ENCODE measurements at places on chromosomes 7 and 10. TPM values are rescaled to one million over a fixed set of nuclear protein-coding genes. Genes with fewer than 3 reads are reported as not detected.

DNA sequence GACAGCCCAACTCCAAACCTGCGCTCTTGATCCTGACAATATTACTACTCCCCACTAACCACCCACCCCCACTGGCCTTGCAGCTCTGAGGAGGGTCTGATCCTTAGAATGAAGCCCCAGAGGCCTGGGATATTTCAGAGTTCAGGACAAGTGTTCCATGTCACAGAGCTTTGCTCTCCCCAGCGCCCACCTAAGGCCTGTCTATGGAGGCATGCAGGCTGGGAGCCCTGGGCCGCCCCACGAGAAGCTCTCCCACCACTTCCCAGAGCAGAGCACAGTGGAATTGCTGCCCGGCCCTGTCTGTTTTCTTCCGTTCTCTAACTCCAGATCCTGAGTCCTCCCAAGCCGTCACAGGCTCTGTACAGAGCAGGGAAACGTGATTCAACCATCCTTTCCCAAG lies 74.6 kb downstream of the COL13A1 start:
- DNase-seq = no peak

NEURL1 gene
- 0.24 TPM for total RNA-seq

DNA sequence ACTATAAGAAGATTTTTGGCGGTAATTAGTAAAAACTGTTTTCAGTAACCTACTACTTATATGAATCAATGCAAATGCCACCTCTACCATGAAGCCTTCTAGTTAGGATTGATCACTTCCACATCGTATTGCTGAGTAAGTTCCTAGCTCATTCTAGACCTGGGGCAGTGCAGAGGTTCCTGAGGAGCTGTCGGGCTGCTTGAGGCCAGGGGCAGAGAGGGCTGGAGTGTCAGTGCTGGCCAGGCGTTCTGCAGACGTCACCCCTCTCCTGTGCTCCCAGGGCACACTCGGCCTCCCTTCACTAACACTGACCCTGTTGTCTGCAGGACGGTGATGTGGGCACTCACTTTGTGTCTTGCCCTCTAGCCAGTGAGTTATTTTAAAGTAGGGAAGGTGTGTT lies 275.7 kb downstream of the CELF2 start:
- DNase-seq = no peak

DNA sequence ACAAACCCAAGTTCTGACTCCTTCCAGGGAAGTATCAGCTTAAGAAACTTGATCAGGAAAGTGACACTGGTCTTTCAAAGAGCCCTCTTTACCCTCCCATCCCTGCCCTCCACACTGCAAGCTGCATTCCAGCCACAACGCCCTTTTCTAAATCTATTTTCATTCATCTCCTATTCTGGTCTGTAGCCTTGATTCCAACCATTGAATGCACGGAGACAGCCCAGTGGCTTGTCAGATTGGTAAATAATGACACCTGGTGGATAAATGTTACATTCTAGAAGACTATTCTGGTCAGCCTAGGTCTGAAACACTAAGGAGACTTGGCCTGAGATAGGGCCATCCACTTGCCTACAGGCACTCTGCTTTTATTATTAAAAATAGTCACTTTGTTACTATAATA lies 20.9 kb downstream of the MORN4 start:
- DNase-seq = peak; percentile 65

GRCh38 chr7:31955021-31955420 lies 115.2 kb downstream of the PDE1C start:
- DNase-seq = no peak

DNA sequence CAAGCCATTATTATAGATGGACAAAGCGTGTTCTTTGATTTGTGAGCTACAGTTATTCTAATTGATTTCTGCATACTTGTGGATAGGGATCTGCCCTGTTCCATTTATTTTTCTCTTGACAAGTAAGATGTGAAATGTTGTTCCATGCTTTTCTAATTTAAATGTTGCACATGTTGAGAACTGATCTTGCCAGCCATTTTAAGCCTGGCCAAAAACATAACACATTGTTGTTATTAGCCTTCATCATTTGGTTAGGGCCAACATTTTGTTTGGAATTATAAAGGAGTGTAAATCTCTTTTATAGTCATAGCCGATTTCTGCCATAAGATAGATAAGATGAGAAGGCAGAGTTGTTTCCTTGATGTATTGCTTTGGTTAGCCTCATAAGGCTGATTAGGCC lies 117.0 kb downstream of the WNT2 start:
- no peak for DNase-seq

DNA sequence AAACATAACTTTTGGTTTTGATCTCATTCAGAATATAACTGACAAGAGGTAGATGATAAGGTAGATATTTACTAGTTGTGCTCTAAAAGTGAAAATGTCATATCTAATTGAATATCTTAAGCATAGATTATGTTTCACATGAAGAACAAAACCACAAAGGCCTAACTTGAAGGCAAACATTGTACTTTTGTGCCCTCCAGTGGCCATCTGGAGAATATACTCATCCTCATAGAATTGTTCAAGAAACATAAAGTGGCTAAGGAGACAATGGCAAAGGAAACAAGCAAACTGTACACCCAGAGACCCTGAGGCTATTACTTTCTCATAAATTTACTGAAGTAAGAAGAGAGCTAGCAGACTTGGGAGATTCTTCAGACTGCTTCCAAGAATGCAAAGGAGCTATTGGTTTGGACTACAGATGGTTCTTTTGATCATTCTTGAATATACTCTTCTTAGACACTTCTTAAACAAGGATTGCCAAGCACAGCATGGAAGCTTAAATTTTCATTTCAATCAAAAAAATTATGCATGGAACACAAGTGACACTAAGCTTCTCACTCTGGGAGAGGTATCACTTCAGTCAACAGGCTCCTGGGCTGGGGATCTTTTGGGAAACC lies 98.2 kb upstream of the DKK1 start:
- DNase-seq = peak; percentile 78

ZP3 gene
- not detected for total RNA-seq
